ENCODE measurements at places on chromosomes 12 and 14.

DNA sequence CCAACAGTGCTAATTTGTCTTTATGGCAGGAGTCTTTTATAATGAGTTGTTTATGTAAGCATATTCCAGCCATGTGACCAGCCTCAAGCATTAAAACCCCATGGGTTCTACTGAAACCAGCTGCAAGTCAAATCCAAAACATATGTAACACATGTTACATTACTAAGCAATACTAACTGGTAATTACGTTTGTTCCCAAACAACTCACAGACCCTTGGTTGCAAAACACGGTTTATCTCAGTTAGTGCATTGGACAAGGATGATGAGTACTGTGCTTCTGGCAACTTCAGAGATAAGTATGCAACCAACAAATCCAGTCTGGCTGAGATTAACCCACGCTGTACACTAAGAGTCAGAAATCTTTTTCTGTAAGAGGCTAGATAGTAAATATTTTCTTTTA is 110.1 kb upstream of the FAR2 start:
- DNase-seq, result no peak

DNA sequence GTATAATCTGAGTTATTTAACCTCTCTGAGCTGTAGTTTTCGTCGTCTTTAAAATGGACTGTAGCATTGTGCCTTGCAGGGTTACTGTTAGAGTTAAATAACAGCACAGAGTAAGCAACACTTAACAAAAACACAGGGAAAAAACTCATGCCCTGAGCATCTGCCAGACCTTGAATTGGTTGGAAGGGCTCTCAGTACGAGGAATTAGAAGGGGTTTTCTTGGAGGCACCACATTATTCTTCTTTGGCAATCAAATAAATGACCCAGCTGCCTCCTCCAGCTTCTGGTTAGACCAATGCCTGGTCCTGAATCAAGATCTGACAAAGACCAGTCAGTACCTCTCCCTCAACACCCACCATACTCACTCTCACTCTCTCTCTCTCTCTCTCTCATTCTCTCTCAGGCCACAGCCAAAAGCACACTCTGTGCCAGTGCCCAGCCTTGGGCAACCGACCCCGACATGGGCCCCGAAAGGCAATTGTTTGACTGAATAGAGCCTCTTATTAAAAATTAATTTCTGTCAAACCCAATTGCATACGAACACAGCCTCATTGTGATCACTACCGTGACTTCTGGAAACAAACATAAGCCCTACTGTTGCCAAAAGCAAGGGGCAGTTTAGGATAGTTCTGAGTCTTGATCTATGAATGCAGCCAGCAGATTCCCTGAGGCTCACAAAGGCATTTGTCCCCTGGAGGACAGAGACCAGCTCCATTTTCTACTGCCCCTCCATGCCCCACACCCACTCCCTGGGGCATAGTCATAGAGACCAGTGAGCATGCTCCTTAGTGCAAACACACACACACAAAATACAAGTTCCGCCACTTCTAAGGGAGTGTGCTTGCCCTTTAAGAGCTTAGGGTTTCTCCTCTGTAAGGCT is 23.9 kb downstream of the DUSP6 start:
- DNase-seq, result no peak

- DNase-seq, result no peak
Observed at GRCh38 chr14:34208532-34208931, 253.5 kb downstream of the SPTSSA start.

DNA sequence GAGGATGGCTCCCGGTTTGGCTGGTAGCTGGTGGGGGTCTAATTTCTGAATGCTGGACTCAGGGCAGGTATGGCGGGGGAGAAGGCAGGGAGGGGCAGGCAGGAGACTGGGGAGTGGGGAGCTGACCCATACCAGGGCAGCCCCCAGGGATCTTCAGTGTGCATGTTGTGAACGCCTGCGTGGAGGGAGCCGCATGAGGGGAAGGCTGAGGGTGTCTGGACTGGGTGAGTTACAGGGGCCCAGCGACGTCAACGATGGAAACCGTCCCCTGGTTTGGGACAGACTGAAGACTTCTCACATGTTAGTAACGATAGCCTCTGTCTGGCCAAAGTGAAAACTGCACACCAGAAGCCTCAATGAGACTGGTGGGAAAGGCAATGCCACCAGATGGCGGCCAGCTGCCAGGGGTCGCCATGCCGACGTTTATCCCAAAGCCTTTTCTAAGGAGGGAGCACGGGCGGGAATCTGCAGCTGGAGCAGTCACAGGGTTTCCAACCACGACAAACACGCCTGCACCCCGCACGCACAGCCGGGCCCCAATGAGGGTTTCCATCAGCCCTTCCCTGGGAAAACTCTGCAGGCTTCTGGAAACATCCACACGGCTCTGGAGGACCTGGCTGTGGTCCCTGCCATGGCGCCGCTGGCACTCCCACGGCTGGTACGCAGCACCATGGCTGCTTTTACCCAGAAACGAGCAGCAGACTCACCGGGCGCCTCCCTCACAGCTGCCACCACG is 14.0 kb downstream of the PGAM5 start:
- no peak for DNase-seq

- peak; percentile 10 for DNase-seq
Observed at GRCh38 chr14:59187802-59188460, 536 bp upstream of the DAAM1 start.

GRCh38 chr12:31985832-31986231 is 26.6 kb downstream of the RESF1 start:
- DNase-seq, result no peak

- DNase-seq, result no peak
Observed at GRCh38 chr12:123264642-123265041, 7.0 kb downstream of the CDK2AP1 start.

- no peak for DNase-seq
Observed at GRCh38 chr12:81465876-81466275, 293.3 kb downstream of the PPFIA2 start.

DNA sequence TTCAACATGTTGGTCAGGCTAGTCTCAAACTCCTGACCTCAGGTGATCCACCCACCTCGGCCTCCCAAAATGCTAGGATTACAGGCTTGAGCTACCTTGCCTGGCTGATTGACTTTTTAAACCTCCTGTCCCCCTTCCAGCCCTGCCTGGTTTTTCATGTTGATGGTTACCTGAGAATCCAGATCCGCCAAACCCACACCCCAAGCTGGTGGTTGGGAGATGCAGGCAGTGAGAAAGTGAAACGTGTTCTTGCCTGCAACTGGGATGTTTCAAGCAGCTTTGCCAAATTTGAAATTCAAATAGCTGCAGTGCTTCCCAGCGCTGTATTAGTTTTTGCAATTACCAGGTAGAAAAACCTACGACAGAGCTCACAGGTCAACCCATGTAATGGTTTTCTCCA is 238.3 kb upstream of the PWP1 start:
- DNase-seq, result no peak

GRCh38 chr14:91229743-91230200 is 14.7 kb downstream of the GPR68 start:
- no peak for DNase-seq

- DNase-seq, result no peak
Observed at GRCh38 chr12:81759190-81760051, at the start of gene PPFIA2. Gene PPFIA2, minus strand, starts transcription at chr12:81759350.

- DNase-seq, result no peak
Observed at GRCh38 chr12:52063981-52064649, 5.7 kb upstream of the ATG101 start.

- DNase-seq, result no peak
Observed at GRCh38 chr14:23408307-23408630, 196 bp upstream of the MYH6 start.
